ENCODE measurements at places on chromosomes 13 and 19.

GRCh38 chr13:50123862-50124535 lies 108.8 kb downstream of the KCNRG start:
- peak; percentile 92 for DNase-seq

GRCh38 chr19:3270902-3271301 lies 46.4 kb downstream of the CELF5 start:
- peak; percentile 43 for DNase-seq

DNA sequence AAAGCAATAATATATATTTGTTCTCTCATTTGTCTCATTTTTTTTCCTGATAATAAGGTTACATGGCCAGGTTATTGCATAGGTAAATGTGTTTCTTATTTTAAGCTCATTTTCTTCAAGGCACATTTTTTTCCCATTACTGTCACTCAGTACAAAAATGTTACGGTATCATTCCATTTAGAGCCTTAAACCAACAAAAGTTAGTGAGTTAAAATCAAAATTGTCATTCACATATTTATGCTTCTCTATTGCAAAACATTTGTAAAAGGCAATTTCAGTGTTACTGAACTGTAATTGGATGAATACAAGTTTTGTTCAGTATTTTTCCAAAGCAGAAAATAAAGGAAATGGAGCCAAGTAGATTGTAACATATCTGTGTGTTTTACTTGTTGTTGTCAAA lies 117.6 kb upstream of the MAB21L1 start:
- no peak for DNase-seq

GRCh38 chr13:71210861-71211260 lies 656.1 kb downstream of the DACH1 start:
- no peak for DNase-seq

DNA sequence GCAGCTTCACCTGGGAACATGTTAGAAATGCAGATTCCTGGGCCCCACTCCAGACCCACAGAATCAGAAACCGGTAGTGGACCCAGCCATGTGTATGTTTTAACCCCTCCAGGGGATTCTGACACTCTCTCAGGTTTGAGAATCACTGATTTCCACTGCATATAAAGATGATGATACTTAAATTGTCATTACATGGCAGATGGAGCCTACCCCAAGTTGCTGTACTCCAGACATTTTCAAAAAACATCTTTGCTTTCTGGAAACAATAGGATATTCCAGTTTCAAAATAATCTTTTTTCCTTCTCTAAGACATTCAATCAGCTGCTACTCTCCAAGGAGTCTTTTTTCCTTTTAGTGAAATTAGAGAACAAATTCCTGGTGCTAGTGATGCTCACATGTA lies 48.6 kb upstream of the RGCC start:
- DNase-seq: no peak

DNA sequence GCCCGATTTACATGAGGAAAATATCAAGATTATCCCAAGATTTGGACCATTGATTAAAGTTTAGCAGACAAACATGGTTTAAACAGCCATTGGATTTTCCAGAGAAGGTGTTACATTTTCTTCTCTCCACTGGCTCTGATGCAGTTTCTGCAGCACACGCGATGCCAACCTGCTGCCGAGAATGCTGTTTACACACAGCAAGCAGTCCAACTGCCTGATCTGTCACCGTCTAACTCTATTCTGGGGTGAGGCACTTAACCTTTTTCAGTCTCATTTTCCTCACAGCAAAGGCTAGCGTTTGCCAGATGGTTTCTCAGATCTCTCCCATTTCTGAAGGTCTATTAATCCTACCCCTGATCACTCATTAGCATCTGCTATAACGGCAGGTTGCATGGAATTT lies 763.5 kb upstream of the GPC6 start:
- no peak for DNase-seq

GRCh38 chr13:112580211-112580610 lies 7.7 kb downstream of the TUBGCP3 start:
- DNase-seq: no peak

DNA sequence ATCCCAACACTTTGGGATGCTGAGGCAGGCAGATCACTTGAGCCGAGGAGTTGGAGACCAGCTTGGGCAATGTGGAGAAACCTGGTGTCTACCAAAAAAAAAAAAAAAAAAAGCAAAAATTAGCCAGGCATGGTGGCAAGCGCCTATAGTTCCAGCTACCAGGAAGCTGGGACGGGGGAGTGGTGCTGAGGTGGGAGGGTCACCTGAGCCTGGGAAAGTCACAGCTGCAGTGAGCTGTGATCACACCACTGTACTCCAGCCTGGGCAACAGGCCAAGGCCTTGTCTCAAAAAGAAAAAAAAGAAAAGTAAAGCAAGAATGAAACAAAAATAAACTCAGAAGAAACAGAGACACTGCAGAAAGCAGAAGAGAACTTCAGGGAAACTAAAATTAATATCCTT lies 31.6 kb downstream of the MTRF1 start:
- DNase-seq: no peak

GRCh38 chr19:288911-289310 lies 2.3 kb downstream of the PLPP2 start:
- DNase-seq: no peak

DNA sequence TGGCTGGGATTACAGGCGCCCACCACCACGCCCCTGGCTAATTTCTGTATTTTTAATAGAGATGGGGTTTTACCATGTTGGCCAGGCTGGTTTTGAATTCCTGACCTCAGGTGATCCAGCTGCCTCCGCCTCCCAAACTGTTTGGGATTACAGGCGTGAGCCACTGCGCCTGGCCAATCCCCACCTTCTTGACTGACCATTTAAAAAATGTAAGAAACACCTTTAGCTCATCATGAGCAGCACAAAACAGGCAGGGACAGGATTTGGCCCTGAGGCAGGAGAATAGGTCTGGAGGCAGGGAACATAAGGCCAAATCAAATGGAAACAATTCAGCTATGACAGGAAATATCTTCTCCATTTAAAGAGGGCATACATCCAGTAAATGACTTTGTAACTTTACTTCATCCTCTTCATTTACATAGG lies 1.4 kb upstream of the MPV17L2 start:
- DNase-seq: no peak

DNA sequence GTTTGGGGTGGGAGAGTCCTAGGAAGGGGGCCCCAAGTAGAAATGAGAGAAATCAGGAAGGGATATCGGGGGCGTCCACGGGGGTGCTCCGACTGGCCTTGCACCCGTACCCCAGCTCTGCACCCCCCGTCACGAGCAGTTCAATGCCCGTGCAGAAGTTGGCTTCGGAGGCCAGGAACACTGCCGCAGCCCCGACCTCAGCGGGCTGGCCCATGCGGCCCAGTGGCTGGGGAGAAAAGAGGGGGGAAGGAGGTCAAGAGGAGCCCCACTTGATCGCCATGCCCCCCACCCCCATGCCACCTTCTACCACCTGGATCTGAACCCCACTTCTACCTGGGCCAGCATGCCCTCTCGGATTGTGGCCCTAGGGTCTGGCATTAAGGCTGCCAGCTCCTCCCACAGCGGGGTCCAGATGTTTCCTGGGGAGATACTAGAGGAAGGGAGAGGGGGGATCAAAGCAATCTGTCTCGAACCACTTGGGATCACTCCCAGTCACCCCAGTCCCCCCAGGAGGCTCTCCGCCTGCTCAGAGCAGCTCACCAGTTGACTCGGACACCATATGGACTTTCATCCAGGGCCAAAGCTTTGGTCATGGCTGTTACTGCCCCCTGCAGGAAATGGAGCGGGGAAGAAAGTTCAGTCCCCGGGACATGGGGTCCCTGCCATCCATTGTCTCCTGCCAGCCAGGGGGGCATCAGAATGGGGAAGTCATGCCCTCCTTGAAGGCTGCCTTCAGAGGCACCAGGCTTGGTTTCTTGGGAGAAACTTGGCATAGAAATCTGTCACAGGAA lies 2.5 kb upstream of the BCAT2 start:
- no peak for DNase-seq

DNA sequence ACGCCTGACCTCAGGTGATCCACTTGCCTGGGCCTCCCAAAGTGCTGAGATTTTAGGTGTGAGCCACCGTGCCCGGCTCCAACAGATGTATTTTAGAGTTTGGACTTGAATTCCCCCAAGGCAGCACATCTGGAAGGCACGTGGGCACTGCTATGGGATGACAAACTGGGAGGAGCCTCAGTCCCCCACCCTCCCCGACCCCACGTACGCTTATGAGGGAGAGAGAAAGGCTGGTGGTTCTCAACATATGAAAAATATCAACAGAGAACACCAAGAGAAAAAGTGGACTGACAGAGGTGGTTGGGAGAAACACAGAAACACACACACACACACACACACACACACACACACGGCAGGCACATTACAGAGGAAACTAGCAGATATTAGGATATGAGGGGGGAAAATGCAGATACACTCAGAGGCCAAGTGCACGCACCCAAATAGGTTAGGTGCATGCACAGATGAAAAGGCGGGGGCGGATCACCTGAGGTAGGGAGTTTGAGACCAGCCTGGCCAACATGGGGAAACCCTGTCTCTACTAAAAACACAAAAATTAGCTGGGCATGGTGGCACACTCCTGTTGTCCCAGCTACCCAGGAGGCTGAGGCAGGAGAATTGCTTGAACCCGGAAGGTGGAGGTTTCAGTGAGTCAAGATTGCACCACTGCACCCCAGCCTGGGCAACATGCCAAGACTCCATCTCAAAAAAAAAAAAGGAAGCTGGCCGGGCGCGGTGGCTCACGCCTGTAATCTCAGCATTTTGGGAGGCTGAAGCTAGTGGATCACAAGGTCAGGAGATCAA lies 3.2 kb downstream of the STX10 start:
- peak; percentile 23 for DNase-seq
